ENCODE measurements at places on chromosomes 2 and 18. TPM values are rescaled to one million over a fixed set of nuclear protein-coding genes. Genes with fewer than 3 reads are reported as not detected.

- H3K4me3 ChIP-seq = no peak overlapping the region
- DNase-seq = no peak
- no peak overlapping the region for H3K27ac ChIP-seq
- no peaks in the 10 kb centered on the region for H3K4me1 ChIP-seq
- no peaks in the 10 kb centered on the region for H3K36me3 ChIP-seq
Measured at GRCh38 chr2:32812316-32812715, 134.4 kb upstream of the LTBP1 start.

DNA sequence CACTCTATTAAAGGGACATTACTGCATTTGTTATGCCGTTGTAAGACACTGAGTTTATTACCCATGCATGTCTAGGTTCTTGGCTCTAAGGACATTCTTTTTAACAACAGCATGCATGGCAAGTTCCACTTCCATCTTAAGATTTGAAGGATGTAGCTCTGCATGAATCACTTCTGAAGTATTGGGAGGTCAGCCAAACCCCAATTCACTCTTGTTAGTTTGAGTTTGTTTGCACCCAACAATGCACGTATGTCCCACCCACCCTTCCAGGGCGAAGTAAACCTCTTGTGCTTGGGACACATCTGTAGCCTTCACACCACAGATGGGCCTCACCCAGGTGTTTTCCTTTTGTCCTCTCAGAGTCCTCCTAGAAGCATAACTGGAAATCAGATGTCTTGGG lies 5.6 kb upstream of the LAMA3 start:
- peaks cover under 1% of the 10 kb centered on the region for H3K27me3 ChIP-seq
- no peak for DNase-seq
- no peaks in the 10 kb centered on the region for H3K4me1 ChIP-seq
- H3K27ac ChIP-seq = no peak overlapping the region
- no peaks in the 10 kb centered on the region for H3K36me3 ChIP-seq
- no peak overlapping the region for H3K4me3 ChIP-seq

GRCh38 chr2:127389778-127390435 lies 2.1 kb upstream of the MAP3K2 start:
- peaks cover 5% of the 10 kb centered on the region for H3K36me3 ChIP-seq
- no peak overlapping the region for H3K27ac ChIP-seq
- no peaks in the 10 kb centered on the region for H3K27me3 ChIP-seq
- H3K4me3 ChIP-seq = no peak overlapping the region
- 0 out of 2 replicates have a peak, but pooled peaks cover 4% of the 10 kb centered on the region for H3K4me1 ChIP-seq

GRCh38 chr18:62061821-62062478 lies 124.9 kb downstream of the PIGN start:
- no peak overlapping the region for H3K4me3 ChIP-seq
- H3K27ac ChIP-seq = no peak overlapping the region
- no peaks in the 10 kb centered on the region for H3K27me3 ChIP-seq
- no peak for DNase-seq

GRCh38 chr18:52936931-52937330 lies 596.9 kb downstream of the DCC start:
- no peaks in the 10 kb centered on the region for H3K36me3 ChIP-seq
- H3K27me3 ChIP-seq = no peaks in the 10 kb centered on the region

- H3K27me3 ChIP-seq = no peaks in the 10 kb centered on the region
- H3K4me3 ChIP-seq = no peak overlapping the region
- H3K27ac ChIP-seq = no peak overlapping the region
- H3K4me1 ChIP-seq = no peaks in the 10 kb centered on the region
Measured at GRCh38 chr2:71389384-71390072, 57.9 kb downstream of the ZNF638 start.

Gene ABCG5
- not detected for total RNA-seq

GRCh38 chr2:241048949-241049343 lies 50.5 kb downstream of the SNED1 start:
- H3K27me3 ChIP-seq = no peaks in the 10 kb centered on the region
- H3K27ac ChIP-seq = no peak overlapping the region
- DNase-seq = no peak
- no peak overlapping the region for H3K4me3 ChIP-seq
- H3K36me3 ChIP-seq = no peaks in the 10 kb centered on the region

GRCh38 chr2:218755567-218756404 lies 26.2 kb upstream of the CYP27A1 start:
- no peak overlapping the region for H3K4me3 ChIP-seq
- H3K4me1 ChIP-seq = no peaks in the 10 kb centered on the region
- H3K27ac ChIP-seq = no peak overlapping the region
- H3K36me3 ChIP-seq = peaks cover 25% of the 10 kb centered on the region

GRCh38 chr18:9869715-9870430 lies 15.9 kb upstream of the TXNDC2 start:
- peaks cover 10% of the 10 kb centered on the region for H3K4me1 ChIP-seq
- no peak overlapping the region for H3K27ac ChIP-seq
- DNase-seq = no peak
- no peak overlapping the region for H3K4me3 ChIP-seq

Gene FZD7
- 302 TPM for total RNA-seq

DNA sequence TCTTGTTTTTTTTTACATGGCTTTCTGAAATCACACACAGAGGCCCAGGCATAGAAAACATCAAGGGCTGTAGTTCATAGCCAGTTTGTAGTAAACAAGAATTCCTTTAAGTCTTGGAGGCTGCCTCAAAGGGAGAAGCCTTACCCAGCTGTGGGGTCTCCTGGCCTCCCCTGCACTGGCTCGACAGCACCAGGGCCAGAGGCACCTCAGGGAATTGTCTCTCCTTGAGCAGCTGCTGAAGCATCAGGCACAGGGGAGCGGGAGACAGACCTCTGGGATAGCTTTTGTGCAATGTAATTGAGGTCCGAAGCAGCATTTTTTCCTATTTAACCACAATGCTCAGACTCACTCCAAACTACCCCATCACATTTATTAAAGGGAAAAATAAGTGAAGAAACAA lies 209.1 kb downstream of the HRH4 start:
- no peaks in the 10 kb centered on the region for H3K4me1 ChIP-seq
- H3K4me3 ChIP-seq = no peak overlapping the region
- H3K27ac ChIP-seq = no peak overlapping the region
- DNase-seq = no peak
- no peaks in the 10 kb centered on the region for H3K27me3 ChIP-seq

Gene APLF
- total RNA-seq = 3.7 TPM

Measured in H9 (cell line).